Amniotic stem cell (primary cell): ENCODE measurements at places on chromosomes 4 and X.

DNA sequence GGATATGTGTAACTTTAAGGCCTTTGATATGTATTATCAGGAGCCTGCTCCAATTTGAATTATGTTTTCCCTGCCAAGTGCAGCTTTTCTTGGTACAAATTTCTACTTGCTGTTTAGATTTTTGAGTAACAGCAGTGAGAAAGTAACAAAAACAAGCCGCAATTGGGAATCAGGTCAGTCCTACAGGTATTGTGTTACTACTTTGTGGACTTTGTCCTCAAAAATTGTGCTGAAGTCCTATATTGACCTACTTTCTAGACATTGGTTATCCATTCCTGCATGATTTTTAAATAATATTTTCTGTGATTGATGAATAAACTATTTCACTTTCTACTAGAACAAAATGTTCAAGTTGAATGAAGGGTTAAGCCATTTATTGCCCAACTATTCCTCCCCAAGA lies 5.7 kb downstream of the CDKN2AIP start:
- no peak for DNase-seq

DNA sequence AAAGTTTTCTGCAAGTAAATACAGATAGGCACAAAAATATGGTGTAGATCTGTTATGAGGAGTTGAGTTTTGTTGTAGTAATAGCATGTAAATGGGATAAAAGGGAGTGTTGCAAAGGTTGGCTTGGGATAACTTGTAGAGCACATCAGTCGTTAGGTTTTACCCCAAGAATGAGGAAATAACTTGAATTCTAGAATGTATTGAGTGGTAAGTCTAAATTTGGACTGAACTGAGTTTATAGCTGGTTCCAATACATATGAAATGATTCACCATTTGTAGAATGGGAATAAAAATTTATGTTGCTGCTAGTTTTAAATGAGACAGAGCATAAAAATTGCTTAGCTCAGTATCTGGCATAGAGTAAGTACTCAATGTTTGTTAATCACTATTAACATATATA lies 719.2 kb downstream of the FSTL5 start:
- DNase-seq, result no peak

- no peak for DNase-seq
Measured at GRCh38 chr4:35730414-35730813, 513.9 kb downstream of the ARAP2 start.

GRCh38 chr4:40283413-40283812 lies 51.7 kb upstream of the CHRNA9 start:
- DNase-seq, result no peak

- no peak for DNase-seq
Measured at GRCh38 chrX:17960891-17961290, 99.8 kb upstream of the RAI2 start.

- DNase-seq, result peak; percentile 16
Measured at GRCh38 chr4:142984871-142985585, 138.9 kb upstream of the INPP4B start.

DNA sequence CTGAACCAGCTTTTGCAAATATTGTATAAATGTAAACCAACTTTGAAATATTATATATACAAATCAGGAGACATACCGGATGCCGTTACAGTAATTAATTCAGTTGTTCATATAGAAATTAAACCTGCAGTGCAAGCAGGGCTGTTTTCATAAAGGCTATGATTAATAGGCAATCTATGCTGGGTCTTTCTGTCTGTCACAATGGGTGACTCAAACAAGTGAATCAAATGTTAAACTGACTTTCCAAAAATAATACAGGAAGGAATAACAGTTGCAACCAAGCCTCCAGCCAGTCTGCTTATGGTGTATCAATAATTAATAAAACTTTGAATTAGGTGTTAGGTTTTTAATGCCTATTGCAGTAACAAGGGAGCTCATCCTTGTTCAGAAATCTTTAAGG lies 43.9 kb downstream of the GABRB1 start:
- DNase-seq, result peak; percentile 24

- no peak for DNase-seq
Measured at GRCh38 chr4:111639876-111640275, 505.4 kb upstream of the FAM241A start.

DNA sequence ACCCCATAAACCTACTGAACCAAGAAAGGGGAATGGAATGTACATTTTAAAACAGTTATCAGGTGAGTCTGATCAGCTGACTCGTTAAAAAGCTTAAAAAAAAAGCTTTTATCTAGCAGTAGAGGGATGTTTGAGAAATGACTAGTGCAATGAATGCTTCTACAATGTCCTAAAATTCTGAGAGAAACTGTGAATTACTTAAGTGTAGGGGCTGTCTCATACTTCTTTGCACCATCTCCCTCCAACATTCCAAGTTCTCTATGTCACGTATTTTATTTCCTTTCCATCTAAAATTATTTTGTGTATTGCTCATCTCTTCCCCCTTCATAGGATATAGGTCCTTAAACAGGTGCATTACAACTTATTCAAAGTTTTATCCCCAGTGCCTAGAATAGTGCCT lies 11.9 kb upstream of the AREG start:
- no peak for DNase-seq

GRCh38 chr4:16250661-16251365 lies 24.5 kb upstream of the TAPT1 start:
- DNase-seq, result no peak

DNA sequence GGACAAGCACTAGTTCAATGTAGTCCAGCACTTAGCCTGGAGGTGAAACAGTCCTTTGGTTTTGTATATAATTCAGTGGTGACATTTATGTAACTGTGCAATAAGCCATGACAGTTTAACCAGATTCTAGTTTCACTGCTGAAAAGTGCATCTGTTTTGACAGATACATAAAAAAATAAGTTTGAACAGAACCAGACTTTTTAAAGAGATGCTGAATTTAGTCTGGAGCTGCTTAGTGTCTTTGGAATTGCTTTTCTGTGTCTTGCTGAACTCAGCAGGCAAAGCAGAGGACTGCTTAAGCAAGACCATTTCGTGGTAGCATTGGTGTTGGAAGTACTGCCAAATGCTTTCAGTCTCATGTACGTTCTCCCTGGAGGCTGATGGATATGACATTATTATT lies 393.5 kb downstream of the MAPK10 start:
- DNase-seq, result no peak

DNA sequence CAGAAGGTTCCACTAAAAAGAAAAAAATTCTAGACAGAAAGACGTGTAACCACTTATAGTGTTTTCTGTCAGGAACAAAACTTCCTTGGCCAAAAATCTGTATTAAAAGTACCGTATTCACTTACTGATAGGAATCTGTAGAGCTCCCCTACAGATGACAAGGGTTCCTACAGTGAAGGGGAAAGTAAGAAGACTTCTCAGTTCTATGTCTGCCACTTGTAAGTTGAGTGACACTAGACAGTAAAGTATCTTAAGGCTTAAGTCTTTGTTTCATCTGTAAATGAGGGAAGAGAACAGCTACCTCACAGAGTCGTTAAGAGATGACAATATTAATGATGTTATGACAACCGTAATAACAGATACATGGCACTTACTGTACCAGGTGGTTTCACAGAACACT lies 3.3 kb downstream of the COQ2 start:
- DNase-seq, result no peak

DNA sequence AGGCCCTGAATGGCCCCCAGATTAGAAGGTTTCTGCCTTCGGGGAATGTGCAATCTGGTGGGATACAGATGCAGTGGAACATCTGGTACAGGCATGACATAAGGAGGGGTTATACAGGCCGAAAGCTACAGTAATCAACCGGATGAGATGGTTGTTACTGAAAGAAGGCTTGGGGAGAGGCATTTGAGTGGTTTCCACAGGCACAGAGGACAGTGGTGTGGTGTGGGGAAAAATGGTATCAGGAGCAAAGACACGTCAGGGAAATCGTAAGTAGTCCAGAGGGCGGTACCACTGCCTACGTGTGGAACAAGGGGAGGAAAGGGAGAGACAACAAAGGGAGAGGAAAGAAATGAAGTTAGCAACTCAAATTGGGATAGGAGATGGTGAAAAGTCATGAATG lies 3.0 kb downstream of the PDLIM3 start:
- DNase-seq, result no peak

DNA sequence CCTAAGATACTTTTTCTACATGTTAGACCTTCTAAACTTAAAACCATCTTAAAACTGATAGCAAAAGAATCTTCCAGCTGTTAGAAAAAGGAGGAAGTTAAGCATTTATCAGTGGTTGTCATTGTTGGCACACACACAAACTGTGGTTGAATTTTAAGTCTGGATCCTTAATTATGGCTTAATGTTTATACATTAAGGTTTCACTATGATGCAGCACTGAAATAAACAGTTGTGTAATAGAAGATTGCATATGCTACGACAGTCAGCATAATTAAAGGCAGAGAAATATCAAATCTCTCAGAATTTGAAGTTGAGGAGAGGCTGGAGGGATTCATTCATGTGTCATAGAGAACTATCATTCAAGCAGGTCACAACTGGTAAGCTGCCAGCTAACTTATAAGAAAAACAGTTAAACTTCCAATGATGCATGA lies 32.3 kb downstream of the ADGRA3 start:
- DNase-seq, result no peak

DNA sequence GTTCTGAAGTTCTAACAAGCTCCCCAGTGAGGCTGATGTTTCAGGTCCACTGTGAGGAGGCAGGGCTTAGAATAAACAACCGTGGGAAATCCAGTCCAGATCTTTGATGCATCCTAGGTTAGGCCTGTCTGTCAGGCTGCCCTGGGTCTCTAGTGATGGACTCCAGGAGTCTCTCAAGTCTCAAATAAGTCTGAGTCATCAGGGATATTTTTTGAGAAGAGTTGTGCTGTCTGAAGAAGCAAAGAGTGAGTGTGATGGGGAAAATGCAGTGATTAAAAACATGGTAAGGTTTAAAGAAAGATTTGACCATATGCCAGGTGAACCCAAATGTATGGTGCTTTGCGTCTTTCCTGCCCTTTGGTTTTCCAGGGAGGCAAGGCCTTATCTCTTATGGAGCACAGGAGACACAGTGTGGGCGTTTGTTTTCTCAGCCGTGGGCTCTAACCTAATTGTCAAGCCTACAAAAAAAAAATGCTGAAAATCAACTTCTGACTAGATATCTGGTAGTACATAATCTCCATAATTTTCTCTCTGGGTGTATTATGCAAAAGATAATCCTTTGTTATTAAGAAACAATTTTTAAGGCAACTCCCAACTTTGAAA lies 100.7 kb downstream of the PTTG2 start:
- peak; percentile 15 for DNase-seq

DNA sequence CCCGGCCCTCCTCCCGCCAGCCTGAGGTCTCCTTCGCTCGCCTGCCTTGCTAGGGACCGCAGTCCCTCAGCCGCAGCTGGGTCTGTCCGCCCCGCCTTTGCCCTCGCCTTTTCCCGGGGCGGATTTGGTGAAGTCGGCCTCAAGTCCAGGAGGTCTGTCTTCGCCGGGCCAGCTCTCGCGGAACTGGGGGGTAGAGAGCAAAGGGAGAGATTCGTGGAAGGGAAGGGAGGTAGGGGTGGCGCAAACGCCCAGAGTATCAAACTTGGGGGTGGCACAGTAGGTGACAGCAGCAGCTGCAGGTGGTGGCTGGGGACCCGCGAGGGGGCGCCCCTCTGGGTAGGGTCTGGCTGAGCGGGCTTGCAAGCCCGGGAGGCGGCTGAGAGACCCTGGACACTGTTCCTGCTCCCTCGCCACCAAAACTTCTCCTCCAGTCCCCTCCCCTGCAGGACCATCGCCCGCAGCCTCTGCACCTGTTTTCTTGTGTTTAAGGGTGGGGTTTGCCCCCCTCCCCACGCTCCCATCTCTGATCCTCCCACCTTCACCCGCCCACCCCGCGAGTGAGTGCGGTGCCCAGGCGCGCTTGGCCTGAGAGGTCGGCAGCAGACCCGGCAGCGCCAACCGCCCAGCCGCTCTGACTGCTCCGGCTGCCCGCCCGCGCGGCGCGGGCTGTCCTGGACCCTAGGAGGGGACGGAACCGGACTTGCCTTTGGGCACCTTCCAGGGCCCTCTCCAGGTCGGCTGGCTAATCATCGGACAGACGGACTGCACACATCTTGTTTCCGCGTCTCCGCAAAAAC lies at the start of gene NPY2R:
Gene NPY2R (plus strand): TSS at position 379 of the 797 bp plus-strand sequence. CDS start 5,304 bp downstream, outside the sequence.
- DNase-seq, result no peak

GRCh38 chr4:6525474-6525873 lies 49.5 kb upstream of the MAN2B2 start:
- no peak for DNase-seq

GRCh38 chrX:82125103-82125502 lies 923.2 kb downstream of the SH3BGRL start:
- no peak for DNase-seq

- DNase-seq, result no peak
Measured at GRCh38 chr4:161704040-161704439, 459.8 kb downstream of the FSTL5 start.
